ENCODE measurements at places on chromosomes 6 and 20.
A peak's percentile ranks its signal among the peaks of the same experiment; 100 is the strongest.

DNA sequence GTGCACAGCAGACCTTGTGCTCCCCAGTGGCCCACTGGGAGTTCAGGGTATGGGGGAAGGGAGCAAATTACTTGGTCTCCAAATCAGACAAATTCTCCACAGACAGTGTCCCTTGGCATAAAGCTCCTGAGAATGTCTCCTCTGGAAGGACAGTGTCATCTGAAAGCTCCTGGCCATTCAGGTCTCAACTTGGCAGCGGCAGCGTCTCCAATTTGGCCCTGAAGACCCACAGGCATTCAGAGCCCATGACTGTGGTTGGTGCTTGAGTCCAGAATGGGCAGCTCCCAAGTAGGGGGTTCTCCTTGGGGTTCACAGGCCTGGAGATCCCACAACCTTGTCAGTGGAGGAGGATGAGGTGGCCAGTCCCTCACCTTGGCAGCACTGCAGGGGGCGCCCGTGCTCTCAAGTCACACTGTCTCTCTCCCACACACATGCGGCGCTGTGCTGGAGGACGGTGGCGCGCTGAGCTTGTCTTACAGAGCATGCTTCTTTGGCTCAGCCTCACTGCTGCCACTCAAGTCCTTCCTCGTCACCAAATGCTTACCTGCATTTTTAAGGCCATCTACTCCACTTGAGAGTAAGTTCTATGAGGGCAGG, 20.7 kb downstream of the DYNLRB1 start:
- DNase-seq = no peak

GRCh38 chr6:31582230-31582643, at the start of gene LTB:
Gene LTB, minus strand, starts transcription at chr6:31582424. Its CDS starts 7 bp downstream, at chr6:31582417.
- DNase-seq = no peak

GRCh38 chr6:160765412-160765811, 63.4 kb downstream of the PLG start:
- DNase-seq = no peak

DNA sequence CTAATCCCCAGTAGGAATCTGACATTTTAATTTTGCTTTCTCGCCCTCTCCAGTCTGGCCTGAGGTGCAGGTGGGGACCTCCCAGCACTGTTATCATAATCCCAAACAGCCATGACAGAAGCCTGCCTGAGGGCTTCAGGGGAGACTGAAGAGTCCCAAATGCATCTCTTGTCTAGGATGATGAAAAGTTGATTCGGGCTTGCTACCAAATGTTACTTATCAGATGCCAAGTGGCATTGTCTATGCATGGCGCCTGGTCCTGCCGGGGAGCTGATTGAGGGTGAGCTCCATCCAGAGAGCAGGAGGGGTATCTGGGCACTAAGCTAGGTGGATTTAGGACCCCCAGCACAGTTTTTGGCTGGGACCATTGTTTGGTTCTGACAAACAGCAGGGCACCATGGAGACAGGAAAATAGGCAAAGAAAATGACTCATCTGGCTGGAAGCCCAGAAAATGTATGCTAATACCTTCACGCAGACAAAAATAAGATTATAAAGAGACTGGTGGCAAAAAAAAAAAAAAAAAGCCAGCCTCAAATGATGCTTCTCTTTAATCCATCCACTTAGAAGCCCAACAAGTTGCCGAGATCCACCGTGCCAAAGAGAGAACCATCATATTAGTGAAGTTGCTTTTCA, 513.7 kb upstream of the SULF2 start:
- DNase-seq = no peak

- DNase-seq = peak; percentile 93
Measured at GRCh38 chr6:46129629-46130511, at the start of gene ENPP4. Gene ENPP4, plus strand, starts transcription at chr6:46129989. Its CDS starts 9,595 bp downstream, at chr6:46139584.

GRCh38 chr6:112409311-112409710, 62.2 kb downstream of the RFPL4B start:
- no peak for DNase-seq

GRCh38 chr6:101000341-101000740, 119.2 kb upstream of the ASCC3 start:
- no peak for DNase-seq

DNA sequence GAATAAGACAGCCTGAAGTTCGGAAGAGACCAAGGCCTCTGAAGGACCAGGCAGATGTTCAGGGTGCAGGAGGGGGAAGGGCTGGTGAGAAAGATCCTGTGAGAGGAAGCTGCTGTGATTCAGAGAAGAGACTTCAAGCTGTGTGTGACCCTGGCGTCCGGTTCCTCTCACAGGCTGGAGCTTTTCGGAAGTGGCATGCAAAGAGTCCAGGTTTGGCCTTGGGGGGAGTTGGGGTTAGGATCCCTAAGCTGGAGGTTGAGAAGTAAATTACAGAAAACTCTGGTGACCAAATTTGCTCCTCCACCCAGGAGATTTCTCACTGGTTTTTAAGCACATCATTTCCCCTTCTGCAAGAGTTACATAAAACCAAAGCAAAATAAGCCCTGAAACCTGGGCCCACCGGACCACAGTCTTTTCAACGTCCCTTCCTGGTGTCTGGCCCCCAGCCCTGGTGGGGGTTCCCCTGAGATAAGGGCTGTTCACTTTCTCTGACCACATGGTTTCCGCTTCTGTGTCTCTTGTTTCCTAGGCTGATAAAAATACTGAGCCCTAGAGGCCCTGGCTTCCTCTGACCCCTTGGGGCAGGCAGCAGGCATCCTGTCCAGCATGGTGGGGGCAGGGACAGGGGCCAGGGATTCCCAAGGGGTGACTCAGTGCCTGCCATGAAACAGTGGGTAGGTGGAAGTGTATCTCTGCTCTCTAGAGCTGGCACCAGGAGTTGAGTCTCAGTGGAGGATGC, 12.0 kb upstream of the LTA start:
- DNase-seq = peak; percentile 70

DNA sequence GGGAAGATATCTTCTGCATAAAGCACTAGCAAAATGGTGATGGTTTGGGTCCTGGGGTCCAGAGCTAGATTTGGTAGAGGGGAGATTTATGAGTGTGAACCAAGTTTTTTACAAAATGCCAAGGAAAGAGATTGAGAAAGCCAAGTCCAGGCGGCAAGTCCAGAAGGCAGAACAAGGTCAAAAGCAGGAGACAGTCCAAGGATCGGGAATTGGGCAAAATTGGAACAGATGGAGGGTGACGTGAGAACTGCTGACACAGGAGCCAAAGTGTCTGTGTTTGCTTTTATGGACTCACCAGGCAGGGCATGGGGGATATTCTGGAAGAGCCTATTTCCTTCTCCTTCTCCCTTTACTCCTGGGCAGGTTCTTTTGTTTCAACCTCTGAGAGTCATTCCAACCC, 4.1 kb downstream of the NHLRC1 start:
- no peak for DNase-seq

DNA sequence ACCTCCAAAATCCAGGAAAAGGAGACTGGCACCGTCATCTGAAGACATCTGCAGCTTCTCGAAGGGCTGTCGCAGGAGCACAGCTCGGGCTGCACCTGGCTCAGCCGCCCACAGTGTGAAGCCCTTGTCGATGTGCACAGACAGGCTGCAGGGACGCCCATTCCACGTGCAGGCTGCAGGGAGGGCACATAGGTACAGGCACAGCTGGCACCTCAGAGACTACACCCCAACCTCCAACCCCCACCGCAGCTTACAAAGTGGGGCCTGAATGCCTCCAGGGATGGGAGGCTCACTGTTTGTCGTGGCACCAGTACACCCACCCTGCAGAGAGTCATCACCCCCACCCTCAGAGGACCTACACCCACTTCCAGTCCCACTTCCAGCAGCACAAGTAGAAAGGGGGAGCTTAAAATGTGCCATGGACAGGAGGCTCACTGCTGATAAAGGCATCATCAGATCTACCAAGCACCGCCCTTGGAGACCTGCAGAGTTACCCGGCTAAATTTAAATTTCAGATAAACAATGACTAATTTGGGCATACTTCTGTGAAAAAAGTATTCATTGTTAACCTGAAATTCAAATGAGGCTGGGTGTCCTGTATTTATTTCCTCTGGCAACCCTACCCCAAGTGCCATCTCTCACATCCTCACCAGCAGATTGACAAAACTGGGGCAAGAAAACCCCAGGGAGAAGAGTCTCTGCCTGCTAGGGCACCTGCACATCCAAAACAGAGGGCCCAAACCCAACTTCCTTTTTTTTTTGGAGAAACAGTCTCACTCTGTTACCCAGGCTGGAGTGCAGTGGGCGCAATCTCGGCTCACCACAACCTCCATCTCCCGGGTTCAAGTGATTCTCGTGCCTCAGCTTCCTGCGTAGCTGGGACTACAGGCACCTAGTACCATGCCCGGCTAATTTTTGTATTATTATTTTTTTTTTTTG, 7.7 kb upstream of the CDK5RAP1 start:
- no peak for DNase-seq

- DNase-seq = no peak
Measured at GRCh38 chr20:10042086-10042485, 7.3 kb downstream of the ANKEF1 start.

- DNase-seq = peak; percentile 79
Measured at GRCh38 chr6:13355999-13356785, 27.9 kb upstream of the TBC1D7 start.

- DNase-seq = no peak
Measured at GRCh38 chr6:13318821-13319220, 9.5 kb downstream of the TBC1D7 start.

DNA sequence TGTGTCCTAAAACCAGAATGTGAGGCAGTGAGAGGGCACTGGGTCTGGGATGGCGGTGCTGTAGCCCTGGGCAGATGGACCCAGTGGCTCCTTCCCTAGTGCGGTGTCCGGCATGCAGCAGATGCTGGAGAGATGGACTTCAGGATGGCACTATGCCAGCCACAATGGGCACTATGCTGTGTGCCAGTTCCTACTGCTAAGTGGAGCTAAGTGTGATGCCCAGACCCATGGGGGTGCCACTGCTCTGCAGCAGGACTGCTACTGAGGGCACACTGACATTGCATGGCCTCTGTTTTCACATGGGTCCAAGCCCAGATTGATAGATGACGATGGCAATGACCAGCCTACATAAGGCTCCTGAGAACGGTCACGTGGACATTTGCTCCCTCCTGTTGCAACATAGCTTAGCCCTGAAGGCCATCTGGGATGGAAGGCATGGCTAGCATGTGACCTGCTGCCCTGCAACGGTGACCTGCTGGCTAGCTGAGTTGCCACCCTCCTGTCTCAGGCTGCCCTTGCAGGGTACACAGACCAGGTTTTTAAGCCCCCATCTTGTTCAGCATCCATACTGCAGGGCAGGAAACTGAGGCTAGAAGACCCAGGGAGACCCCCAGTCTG, 31.3 kb upstream of the KCNK16 start:
- DNase-seq = no peak

DNA sequence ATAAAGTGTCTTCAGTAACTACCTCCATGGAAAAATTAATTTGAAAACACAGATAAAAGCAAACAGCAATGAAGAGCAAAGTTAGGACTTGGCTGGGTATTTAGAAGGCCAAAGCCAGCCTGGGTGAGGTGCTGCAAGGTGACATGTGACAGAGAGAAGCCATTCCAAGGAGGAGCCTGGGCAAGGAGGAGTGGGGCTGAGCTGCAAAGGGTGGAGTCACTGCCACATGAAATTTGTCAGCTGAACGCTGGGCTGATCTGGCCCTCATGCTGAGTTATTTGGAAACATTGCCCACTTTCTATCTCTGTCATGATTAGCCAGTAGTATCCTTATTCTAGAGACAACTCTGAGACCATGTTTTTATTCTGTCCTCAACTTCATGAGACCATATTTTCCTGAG, 76.3 kb downstream of the PERP start:
- no peak for DNase-seq

DNA sequence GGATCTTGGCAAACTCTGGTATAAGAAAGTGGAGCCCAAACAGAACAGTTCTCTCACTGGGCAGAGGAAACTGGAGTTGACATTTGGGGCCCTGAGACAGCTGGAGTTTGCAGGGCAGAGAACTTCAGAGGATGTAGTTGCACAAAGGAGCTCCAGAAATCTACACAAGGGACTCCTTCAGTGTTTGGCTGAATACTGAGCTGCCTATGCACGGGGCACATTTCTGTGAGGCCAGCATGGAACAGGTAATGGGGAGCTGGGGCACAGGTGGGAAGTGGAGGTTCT, 169.3 kb downstream of the ANKRD60 start:
- DNase-seq = no peak

DNA sequence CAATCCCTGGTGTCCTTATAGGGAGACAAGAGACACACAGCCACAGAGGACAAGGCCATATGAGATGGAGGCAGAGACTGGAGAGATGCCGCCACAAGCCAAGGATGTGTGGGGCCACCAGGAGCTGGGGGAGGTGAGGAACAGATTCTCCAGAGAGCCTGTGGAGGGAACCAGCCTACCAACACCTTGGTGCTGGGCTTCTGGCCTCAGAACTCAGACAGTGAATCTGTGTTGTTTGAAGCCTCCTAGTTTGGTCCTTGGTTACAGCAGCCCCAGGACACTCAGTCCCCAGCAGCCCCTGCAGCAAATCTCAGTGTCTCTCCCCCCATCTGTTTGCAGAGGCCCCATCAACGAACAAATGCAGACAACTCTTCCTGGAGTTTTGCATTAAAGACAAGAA, 73.2 kb upstream of the BHLHE23 start:
- DNase-seq = no peak

GRCh38 chr6:114389111-114389510, 46.3 kb upstream of the HS3ST5 start:
- no peak for DNase-seq

DNA sequence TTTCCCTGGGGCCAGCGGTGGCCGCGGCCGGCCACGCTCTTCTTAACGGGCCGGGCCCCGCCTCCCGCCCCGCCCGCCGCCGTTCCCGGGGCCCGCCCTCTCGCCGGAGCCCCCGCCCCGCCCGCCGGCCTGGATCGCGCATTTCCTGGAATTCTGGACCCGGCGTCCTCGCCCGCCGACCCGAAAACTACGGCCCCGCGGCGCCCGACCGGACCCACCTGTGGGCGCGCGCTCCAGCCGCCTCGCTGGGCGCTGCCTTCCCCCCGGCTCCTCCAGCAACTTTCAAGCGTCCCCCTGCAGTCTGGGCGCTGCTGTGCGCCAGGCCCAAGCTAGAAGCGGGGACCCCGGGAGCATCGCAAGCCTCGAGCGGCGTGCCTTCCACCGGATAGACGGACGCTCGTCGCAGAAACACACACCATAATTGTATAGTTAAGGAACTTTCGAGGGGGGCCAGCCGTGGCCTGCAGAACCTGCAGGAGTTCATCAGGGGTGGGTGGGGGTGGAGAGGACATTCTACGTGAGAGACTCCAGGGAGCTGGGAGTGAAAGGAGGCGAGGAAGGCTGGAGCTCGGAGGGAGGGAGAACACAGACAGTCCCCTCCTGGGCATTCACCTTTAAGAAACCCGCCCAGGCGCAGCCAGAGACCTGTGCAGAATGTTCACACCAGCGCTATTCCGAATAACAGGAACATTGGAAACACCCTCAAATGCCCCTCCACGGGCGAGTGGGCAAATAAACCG, at the start of gene ADA:
TSS of gene ADA (minus strand) at position 16 of the 740 bp plus-strand sequence. CDS start 92 bp downstream, outside the sequence.
- DNase-seq = peak; percentile 73

DNA sequence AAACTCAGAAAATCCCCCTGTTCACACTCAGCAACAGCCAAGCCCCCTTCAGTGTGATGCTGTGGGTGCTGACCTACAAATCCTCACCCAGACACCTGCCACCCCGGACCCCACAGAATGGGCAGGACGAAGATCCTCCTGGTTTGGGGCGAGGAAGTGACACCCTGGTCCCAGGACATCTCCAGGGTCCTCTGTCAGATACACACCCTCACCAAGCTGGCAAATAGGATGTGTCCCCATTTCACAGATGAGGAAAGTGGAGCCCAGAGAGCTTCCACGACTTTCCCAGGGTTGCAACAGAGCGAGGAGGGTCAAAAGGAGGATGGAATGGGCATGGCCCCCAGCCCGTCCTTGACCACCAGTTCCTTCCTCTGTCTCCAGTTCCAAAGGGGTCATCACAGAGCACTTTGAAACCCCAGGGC, 92.0 kb upstream of the AFDN start:
- DNase-seq = no peak

All from GM13976 (cell line).